Stimulated activated CD4-positive, alpha-beta T cell treated with anti-CD3 and anti-CD28 coated beads, TNF-alpha, amount 100 ng/mL, for 24 hours (primary cell): ENCODE measurements at places on chromosomes 5 and 9.

DNA sequence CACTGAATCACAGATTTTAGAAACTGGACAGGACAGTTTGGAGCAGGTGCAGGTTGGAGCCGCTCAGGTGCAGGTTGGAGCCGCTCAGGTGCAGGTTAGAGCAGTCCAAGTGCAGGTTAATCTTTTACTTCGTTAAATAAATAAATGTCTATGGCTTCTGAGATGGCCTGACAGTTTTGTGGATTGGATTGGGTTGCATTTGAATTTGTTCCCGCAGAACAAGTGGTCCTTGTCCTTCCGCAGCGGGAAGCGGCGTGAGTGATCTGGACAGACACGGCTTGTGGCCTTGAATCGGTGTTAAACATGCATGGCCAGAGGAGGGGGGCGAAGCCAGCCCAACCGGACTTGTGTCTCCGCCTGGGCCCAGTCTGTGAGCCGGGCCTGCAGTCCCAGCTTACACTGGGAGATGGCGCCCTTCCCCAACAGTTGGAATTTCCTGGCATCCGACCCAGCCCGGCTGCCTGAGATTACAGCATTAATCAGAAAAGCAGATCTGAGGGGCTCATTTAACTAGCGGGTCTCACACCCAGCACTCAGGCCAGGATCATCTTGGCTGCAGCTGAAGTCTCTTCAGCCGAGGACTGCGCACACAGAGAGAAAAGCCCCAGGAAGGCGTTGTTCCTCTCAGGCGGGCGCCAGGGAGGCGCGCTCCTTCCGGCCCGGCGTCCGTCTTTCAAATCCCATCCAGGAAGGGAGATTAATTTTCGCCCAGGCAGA lies 1.5 kb upstream of the OLFM1 start:
- DNase-seq = no peak

- peak; percentile 13 for DNase-seq
These were observed 90.6 kb downstream of the ANXA2R start for GRCh38 chr5:42949348-42950115.

DNA sequence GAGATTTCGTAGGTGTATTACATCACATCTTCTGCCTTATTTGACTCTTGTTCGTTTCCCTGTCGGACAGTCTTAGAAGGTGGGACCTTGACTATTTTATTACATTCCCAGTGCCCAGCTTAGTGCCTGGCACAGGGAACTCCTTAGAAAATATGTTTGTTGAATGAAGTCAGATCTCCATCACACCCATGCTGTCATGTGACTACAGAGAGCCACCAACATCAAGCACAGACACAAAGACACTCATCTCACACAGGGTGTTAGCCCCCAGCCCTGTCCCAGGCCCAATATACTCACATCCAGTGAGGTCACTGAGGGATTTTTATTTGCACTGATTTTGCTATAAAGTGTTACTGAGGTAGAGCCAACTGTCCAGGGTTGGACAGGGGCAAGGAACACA lies 692 bp upstream of the SRA1 start:
- no peak for DNase-seq

- no peak for DNase-seq
These were observed 174.4 kb downstream of the SLIT3 start for GRCh38 chr5:169126481-169127021.

DNA sequence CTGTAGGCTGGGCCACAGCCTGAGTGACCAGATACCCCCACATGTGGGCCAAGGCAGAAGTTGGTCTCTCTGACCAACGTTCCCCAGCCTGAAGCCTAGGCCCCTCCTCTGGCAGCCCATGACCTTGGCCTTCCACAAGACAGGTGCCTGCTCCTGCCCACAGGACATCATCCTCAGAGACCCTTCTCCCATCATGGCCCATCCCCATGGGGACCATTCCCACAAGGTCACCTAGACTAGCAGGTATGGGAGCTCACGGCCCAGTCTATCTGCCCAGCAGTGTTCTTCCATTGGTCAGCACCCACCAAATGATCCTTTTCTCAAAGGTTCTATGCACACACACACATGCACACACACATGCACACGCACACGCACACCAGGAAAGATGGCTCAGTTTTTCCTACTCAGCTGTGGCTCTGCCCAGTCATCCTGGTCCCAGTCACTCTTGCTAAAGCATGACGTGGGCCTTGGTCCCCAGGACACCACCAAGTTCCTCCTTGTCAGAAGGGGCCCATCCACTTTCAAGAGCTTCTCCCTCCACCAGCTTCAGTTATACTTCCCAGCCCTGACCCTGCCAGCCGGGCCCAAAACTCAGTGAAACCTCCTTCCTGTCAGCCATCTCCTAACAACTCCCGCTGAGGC lies 65.4 kb downstream of the PAX5 start:
- DNase-seq = no peak

GRCh38 chr5:16459451-16459850 lies 6.1 kb downstream of the ZNF622 start:
- DNase-seq = no peak

DNA sequence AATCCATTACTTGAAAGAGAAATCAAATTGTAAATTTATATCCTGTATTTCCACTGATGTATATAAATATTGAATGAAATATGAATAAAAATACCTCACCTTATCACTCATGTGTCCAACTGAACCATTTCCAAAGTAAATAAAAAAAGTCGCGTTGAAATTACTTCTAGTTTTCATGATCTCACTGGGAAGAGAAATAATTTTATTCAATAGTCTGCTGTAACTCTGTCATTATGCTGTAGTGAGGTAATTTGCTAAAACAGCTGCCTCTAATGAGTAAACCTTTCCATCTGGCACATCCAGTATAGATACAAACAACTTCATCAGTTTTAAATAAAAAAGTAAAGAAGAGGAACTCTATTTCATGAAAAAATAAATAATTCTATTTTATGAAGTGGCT lies 611.5 kb downstream of the ZNF608 start:
- DNase-seq = no peak

DNA sequence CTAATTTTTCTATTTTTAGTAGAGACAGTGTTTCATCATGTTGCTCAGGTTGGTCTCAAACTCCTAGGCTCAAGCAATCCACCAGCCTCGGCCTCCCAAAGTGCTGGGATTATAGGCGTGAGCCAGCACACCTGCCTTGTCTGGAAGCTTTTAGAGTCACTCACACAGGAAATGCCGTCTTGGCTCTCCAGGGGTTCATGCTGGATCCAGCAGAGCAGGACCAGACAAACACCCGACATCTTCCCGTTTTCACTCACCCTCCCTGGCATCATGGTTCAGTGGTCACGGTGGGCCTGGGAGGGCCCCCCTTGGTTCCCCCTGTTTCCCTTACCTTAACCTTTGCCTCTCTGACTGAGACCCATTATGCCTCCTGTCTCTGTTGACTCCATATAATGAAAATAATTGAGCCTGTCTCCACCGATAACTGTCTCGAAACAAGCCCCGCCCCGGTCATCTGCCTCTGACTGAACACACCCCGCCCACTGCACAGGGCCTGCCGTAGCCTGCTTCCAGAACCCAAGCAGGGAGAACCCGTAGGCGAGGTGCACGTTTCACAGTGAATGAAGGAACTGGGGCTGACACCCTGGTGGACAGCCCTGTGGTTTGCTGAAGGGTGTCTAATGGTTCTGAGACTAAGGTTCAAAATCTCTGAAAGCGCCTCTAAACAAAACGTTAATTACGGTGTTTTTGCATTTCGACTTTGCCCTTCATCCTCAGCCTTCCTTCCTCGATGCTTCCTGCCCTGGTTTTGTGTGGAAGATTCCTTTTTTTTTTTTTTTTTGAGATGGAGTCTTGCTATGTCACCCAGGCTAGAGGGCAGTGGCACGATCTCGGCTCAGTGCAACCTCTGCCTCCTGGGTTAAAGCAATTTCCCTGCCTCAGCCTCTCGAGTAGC lies 39.7 kb upstream of the SPRY4 start:
- no peak for DNase-seq

GRCh38 chr9:5593904-5594303 lies 35.0 kb upstream of the RIC1 start:
- DNase-seq = no peak

GRCh38 chr5:73709536-73710129 lies 83.6 kb downstream of the ARHGEF28 start:
- no peak for DNase-seq

GRCh38 chr5:6435356-6435755 lies 13.3 kb upstream of the UBE2QL1 start:
- peak; percentile 8 for DNase-seq

- DNase-seq = no peak
These were observed 680 bp downstream of the GPX8 start for GRCh38 chr5:55160493-55161209.

- DNase-seq = no peak
These were observed 198.4 kb upstream of the NR3C1 start for GRCh38 chr5:143601917-143602333.

DNA sequence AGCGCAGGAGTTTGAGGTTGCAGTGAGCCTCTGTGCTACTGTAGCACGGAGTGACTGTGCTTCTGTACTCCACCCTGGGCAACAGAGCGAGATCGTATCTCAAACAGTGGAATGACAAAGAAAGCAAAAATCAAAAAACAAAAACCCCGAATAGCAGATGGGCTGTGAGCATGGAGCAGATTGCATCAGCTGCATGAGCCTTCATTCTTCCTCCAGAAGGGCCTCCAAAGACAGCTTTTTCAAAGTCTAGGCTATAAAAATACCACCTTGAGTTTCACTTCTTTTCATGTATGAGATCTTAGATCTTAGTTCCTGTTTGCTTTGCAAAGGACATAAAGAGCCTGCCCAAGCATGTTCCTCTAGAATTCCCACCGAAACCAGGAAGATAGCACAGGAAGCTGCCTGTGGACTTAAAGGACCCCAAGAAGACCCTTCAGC lies 15.0 kb upstream of the HSPB3 start:
- no peak for DNase-seq

DNA sequence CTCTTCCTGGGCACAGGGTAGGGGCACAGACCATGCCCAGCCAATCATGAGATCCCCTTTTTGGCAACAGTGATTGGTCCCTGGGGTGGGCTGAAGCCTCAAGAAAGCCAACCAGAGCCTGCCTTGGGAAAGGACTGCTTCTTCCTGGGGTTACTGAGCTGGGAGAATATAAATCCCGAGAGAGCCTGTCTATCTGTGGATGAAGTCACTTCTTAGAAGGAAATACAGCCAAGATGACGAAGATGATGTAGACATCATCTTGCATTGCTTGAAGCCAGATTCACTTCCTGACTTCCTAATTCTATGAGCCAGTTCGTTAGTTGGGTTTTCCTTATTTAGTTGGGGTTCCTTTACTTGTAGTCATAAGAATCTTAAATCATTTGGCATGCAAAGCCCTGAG lies 50.1 kb upstream of the PWWP2A start:
- no peak for DNase-seq

DNA sequence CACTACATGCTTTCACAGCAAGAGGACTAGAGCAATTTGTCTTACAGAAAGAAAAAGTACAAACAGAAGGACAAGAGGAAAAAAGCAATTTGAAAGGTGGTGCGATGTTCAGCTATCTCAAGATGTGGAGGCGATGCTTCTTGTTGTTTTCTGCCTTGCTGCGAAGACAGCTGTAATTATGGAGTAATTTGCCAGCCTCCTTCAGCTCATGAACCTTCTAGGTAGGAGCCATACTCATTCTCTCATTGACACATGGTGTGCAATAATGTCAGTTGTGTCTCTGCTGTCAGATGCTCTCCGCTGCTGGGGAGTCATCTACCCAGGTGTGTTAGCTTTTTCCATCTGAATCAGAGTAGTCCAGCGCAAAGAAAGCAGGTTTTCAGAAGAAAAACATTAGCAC lies 424.5 kb downstream of the NR2F1-AS1 start:
- no peak for DNase-seq

DNA sequence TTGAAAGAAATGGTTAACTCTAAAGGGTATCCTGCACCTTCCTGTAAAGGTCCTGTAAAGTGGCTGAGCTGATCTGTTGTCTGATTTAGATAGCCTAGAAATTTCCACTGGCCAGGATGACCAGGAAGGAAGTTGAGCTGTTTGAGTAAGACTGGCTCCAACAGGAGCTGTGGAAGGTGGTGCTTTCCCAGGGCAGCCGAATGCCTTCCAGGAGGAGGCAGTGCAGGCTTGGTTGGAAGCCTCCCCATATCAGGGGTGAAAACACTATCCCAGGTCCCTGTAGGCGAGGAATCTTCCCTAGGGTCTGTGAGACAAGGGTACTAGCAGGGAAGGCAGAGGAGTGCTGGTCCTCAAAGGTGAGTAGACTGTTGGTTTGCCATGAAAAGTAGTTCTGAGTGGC lies 98.4 kb downstream of the LIX1 start:
- DNase-seq = no peak

GRCh38 chr9:107513464-107514100 lies 24.0 kb upstream of the KLF4 start:
- no peak for DNase-seq

DNA sequence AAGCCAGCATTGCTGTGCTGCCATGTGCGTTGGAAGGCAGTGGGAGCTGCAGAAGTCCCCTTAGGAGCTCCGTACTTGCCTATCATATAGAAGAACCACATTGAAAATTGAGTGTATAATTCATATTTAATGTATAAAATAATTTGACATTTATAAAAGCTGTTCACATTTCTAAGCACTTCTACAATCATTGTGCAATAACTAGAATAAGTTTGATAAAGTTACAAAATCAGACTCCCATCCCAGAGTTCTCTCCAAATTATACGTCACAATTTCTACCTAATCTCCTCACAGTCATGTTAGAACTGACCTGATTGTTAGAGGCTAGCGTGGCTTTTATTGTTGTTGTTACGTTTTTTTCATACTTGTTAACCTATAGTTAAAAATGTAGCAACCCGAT lies 123.5 kb upstream of the ZNF366 start:
- DNase-seq = no peak

- DNase-seq = no peak
These were observed 24.2 kb upstream of the DEPDC1B start for GRCh38 chr5:60724126-60724525.

- no peak for DNase-seq
These were observed 333.5 kb downstream of the CHSY3 start for GRCh38 chr5:130237721-130238120.

DNA sequence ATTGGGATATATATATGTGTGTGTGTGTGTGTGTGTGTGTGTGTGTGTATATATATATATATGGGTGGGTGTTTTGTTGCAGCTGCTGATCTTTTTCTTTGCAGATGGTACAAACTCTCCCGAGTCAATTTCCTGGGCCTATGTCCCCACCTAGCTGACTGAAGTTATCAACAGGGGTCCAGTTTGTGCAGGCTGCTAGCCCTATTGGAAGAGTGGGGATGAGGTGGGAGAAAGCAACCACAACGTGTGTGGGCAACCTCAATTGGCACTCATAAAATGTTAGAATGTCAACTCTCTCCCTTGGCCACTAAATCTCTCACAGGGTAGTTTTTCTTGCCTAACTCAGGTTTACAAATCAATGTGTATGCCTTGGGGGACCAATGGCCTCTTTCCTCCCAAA lies 5.6 kb downstream of the NR4A3 start:
- no peak for DNase-seq

GRCh38 chr9:7984692-7985091 lies 185.1 kb upstream of the DMAC1 start:
- DNase-seq = no peak
